ENCODE measurements at places on chromosomes 5 and 9. TPM values are rescaled to one million over a fixed set of nuclear protein-coding genes. Genes with fewer than 3 reads are reported as not detected.

GRCh38 chr5:128854931-128855330, 110.4 kb upstream of the SLC27A6 start:
- DNase-seq: no peak

DNA sequence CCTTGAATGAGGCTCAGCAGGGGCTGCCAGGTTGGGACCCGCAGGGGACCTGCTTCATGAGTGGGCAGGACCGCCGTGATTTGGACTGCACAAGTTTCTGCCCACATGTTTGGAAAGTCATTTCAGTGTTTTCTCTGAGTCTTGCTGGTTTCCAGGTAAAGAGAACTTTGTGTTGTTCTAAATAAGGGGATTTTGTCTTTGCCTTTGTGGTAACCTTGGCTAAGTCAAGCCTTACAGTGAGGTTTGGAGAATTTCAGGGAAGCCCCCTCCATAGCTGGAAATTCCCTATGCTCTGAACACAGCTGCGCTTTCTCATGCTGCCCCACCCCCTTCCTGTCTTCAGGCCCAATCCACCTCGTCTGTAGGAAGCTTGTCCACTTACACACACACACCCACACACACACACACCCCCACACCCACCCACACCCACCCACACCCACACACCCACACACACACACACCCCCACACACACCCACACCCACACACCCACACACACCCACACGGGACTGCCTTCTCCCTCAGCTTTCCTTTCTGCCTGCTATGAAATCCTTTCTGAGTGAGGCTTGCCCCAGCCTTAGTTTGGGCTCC, 270.1 kb downstream of the HSPA4 start:
- DNase-seq: no peak

DNA sequence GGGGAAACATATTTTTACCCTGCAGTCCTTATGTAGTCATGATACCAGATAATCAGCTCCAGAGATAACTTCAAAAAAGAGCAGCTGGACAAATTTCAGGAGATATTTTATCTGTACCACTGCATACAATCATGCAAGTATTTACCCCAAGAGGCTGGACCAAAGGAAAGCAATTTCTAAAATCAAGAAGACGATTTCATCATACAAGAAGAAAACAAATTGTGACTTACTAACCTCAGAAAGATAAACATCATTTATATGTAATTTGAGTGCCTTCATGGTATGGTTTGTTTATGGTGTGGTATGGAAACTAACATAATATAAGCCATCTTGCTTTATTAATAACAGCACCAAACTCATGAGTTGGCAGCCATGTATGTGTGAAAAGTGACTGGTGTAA, 603.6 kb downstream of the PSAT1 start:
- DNase-seq: no peak

DNA sequence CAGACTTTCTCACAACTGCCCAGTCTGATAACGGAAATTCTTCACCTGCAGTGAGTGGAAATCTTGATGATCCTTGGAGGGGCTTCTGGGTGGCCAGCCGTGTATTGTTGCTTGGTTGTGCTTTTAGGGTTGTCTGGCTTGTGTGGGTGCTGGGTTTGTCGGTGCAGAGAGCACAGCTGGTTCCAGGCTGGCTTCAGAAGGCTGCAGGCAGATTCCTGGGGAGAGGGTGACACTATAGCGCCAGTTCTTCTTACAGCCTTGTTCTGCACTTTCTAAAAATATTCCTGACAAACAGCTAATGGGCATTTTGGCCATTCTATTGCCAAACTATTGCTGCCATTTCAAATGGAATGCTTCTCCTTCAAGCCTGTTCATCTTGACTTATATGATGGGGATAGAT, 99.3 kb downstream of the PDZD2 start:
- no peak for DNase-seq

GRCh38 chr5:102753889-102754766, 977 bp upstream of the PAM start:
- DNase-seq: peak; percentile 76

- DNase-seq: no peak
Measured at GRCh38 chr9:19154135-19154612, 26.9 kb upstream of the PLIN2 start.

GRCh38 chr5:15695215-15695731, 195.3 kb downstream of the FBXL7 start:
- DNase-seq: no peak

DNA sequence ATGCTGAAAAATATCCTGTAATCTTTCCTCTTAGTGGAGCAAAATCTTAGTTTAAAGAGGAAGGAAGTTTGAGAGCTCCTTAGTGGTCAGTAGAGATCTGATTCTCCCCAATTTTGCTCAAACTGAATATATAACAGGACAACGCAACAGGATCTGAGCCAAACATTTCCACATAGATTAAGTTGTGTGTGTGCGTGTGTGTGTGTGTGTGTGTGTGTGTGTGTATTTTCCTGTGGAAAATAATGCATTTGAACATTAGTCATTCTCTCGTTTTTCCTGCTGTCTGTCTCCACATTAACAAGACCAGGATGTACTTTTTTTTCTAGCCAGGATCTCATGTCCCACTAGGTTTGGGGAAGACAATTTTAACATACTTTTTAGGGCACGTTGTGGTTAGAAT, 312.1 kb upstream of the CDH18 start:
- no peak for DNase-seq

DNA sequence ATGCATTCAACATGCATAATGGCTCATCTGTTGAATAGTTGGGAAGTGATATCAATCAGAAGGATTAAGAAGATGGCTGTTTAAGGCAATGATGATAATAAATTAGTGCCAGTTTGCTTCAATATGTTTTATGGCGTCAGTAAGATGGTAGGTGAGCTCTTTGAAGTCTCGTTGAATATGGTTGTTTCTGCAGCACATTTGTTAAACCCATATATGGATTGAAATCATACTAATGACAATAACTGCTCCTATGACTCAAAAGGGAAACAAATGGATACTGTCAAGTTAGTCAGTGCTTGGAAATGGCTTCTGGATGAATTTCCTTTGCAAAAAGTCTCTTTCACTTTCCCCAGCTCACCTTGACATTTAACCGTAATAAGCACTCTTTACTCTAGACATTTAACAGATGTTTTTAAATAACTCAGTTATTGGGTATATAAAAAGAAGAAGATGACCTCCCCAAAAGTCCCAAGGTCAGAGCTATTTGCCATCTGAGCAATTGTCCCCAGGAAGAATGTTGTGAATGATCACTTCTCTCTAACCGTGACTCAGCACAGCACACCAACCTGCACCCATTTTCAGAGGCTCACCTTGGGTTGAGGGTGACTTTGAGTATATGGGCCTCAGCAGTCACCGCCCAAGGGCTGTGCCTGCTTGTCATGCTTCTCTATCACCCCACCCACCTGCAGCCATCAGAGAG, 133.4 kb downstream of the GRIA1 start:
- no peak for DNase-seq

DNA sequence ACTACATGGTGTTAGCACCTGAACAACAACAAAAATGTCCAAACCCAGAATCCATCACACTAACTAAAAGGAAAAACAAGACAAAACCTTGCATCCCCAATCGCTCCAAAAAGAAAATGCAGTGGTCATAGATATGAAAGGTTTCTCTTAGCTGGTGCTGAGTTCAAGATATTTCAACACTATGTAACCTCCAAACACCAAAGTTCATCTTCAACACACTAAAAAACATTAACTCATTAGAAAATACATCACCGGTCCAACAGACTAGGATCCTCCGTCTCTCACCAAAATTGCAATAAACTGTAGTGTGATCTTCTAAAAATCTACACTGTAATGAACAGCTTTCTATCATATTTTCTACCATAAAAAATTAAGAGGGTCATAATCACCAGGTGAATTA, 60.8 kb downstream of the ECPAS start:
- DNase-seq: no peak

- DNase-seq: peak; percentile 10
Measured at GRCh38 chr5:113806250-113806649, 292.8 kb downstream of the YTHDC2 start.

- no peak for DNase-seq
Measured at GRCh38 chr5:120258123-120258522, 206.0 kb upstream of the PRR16 start.

DNA sequence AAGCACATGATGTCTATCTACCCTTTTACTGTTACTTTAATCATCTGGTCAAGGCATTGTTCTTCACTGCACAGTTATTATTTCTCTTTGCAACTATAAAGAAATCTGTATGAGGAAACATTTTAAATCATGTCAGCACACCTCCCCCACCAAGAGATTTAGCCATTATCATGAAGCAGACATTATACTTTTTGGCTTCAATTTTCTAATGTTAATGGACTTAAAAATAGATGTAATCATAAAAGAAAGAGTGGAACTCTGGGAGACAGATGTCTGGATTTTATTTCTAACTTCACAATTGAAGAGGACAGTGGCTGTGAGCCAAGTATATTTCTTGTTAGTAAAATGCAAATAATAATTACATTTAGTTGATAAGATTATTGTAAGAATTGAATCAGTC, 932.4 kb downstream of the TAF11L14 start:
- DNase-seq: no peak

DNA sequence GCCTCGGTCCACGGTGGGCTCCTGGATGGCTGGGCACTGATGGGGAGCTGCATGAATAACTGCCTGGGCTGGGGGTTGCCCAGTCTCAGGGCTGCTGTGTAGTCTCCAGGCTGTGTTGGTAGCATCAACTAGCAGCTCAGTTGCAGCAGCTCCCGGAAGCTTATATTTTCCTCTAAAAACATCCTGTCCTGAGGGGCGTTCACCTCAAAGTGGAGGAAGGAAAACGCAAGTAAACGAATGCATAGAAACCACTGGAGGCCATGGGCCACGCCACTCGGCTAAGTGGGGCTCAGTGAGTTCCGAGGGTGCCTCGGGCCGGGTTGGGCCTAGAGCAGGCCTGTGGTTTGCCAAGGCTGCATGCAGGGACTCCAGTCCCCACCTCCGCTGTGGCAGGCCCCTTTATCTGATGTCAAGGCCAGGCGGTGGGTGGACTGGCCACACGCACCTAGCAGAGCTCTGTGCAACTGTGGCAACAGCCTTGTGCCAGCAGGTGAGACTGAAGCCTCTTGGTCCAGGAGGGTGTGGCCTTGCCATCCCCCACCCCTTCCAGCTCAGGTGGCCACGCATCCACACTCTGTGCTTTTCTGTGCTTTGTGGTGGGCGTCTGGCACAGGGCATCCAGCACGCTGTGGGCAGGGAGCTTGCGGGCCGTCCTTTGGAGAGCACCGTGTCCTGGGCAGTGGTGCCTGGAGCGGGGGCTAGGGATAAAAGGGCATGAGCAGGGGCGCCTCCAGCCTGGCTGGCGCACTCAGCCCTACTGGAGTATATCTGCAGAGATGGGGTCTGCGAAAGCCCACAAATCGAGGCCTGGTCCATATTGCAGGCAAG, 15.1 kb downstream of the TCF7 start:
- peak; percentile 47 for DNase-seq

GRCh38 chr5:173751266-173751600, 134.8 kb upstream of the BOD1 start:
- DNase-seq: no peak

DNA sequence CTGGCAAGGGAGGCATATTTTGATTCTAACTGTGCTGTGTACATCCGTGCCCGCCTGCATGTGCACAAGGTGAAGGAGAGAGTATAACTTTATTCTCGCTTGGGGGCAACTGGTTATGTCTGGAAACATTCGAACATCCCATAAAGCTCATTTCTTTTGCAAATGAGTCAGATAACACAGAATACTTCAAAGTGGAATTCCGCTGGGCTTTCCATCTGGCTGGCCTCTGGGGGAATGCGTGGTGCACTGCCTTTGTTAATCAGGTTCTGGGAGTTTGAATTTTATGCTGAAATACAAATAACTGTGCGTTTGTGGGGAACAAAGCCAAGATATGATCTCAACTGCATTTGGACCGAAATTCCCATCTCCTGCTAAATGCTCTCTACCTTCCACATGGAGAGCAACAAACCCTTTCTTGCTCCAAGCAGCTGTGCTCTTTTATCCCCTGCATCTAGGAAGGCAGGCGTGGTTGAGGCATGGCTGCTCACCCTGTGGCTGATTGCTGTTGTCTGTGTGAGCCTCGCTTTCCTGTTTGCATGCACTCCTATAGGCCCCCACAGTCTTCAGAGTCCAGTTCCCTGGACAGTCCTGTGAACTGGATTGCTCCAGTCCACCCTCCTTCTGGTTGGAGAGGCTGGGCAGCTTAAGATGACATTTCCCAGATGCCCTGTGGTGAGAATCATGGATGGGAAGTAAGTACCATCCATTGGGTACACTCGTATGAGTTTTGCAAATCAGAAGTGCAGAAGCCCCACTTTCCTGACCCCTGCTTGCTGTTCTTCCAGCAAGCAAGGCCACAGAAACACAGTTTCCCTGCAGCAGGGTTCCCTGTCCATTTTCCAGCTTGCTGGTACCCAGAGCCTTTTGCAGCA, 82.9 kb upstream of the ALDH1B1 start:
- DNase-seq: no peak

DNA sequence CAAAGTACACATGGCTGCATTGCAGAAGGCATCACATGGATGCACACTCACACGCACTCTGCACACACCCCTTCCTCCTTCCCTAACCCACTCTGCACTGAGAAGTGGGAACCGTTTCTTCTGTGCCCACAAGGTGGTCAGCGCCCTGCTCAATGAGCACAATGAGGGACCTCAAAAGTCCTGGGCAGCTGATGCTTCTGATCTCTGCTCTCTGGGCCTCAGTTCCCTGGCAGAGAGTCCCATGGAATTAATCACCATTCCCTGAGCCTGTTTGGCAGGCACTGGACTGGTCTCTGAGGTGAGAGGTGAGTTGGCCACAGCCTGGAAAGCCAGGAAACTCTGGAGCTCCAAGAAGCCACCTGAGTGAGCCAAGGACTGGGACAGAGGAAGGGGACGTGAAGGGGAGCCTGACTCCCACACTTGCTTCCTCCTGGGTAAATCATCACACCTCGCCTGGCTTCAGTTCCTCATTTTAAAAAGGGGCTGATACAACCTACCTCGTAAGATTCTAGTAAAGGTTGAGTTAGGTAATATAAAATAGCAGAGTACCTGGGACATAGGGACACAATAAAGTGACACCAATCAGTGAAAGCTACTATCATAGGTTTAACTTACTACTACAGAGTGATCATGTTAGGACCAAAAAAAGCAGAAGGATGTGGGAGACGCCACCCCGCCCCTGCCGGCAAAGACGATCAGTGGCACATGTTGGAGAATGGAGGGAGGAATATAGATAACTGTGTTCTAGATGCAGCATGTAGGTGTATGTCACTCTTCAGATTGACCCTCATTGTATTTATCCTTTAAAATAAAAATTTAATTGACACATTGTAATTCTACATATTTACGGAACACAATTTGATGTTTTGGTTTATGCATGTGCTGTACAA, 21.1 kb upstream of the IGFBPL1 start:
- DNase-seq: no peak

- no peak for DNase-seq
Measured at GRCh38 chr5:128126241-128126640, 42.7 kb downstream of the SLC12A2 start.

GRCh38 chr9:126673689-126674364, 60.1 kb downstream of the LMX1B start:
- peak; percentile 83 for DNase-seq

- DNase-seq: no peak
Measured at GRCh38 chr9:100492952-100493351, 20.0 kb downstream of the TMEFF1 start.

FYB1 gene
- total RNA-seq: not detected

AGXT2 gene
- not detected for total RNA-seq

C9orf153 gene
- total RNA-seq: not detected

CDKN2B gene
- not detected for total RNA-seq

TJP2 gene
- 128 TPM for total RNA-seq

PPP2CA gene
- total RNA-seq: 152 TPM

KIF12 gene
- 2.0 TPM for total RNA-seq

KIAA0825 gene
- 0.63 TPM for total RNA-seq

MYORG gene
- 19.8 TPM for total RNA-seq

SPAAR gene
- 0.07 TPM for total RNA-seq

RNF180 gene
- total RNA-seq: 1.2 TPM

PCDHGB4 gene
- 0.66 TPM for total RNA-seq

SMIM15 gene
- 46.4 TPM for total RNA-seq

SLC6A7 gene
- total RNA-seq: not detected

KCTD16 gene
- total RNA-seq: 0.04 TPM
